ENCODE measurements at places on chromosomes 11 and 22.

DNA sequence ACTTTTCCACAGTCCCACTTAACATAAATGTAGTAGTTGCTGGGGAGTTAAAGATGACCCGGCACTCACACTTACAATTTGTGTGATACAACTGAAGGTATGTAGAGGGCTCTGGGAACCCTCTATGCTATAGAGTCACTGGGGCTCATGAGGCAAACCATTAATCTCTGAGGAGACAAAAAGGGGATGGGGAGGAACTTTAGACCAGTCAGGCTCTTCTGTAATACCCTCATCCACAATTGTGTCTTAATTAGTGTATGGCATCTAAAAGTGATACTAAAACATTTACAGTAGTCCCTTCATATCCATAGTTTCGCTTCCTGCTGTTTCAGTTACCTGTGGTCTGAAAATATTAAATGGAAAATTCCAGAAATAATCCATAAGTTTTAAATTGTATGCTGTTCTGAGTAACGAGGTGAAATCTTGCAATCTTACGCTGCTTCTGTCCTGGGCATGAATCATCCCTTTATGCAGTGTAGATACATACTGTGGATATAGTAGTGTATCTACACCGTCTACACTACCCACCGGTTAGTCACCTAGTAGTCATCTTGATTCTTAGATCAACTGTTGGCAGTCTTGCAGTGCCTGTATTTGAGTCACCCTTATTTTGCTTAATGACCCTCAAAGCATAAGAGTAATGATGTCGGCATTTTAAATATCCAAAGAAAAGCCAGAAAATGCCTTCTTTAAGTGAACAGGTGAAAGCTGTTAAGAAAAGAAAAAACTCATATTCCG is 12.2 kb downstream of the CBL start:
- DNase-seq: no peak

DNA sequence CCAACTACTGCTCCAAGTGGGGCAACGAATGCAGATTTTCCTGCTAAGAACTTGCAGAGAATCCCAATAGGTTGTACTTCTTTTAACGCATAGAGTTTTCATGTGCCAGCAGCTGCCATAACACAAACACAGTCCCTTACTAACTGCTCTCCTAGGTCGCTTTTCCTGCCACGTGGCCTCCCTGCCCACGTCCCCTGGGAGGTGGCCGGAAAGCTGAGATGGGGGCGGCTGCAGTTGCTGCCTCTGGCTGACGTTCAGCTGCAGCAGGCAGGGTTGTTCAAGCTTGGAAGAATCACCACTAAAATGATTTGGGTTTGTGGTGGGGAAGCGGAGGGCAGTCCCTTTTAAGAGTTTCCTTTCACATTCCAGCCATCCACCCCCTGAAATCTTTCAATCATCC is 39.3 kb downstream of the ZNF202 start:
- DNase-seq: no peak

GRCh38 chr11:5234381-5234834 is at the start of gene HBD:
Gene HBD, minus strand, starts transcription at chr11:5234483. Its CDS starts 50 bp downstream, at chr11:5234433.
- DNase-seq: no peak

GRCh38 chr22:20446383-20446970 is 8.9 kb upstream of the SCARF2 start:
- no peak for DNase-seq

GRCh38 chr11:30967579-30967978 is 381.4 kb upstream of the MPPED2 start:
- DNase-seq: no peak

DNA sequence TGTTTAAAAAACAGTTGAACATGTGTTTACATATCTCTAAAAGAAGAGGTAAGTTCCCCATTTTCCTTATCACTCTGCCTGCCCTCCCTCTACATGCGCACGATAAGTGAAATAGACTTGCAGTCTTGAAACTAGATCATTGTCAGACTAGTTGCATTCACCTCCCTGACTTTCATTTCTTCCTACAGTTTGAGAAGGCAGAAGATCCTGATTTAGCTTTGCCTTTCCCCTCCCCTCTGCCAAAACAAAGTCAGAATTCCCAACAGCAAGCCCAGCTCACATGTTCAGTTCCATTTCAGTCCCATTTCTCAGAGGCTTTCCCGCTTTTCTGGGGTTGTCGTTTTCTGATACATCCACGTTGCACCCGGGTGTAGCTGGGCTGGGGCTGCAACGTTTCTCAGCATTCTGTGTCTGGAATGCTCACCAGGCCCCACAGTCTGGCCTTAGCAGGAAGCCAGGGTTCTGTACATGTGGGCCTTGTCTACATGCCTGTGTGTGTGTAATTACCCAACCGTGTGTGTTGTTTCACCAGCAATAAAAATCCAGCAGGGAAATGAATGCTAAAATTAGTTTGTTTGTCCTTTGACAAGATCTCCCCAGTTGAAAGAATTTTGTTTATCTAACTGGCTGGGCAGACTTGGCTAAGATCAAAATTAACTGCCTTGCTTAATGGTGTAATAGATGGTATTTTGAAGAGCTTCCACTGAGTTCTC is 179.2 kb downstream of the DBX1 start:
- DNase-seq: no peak

DNA sequence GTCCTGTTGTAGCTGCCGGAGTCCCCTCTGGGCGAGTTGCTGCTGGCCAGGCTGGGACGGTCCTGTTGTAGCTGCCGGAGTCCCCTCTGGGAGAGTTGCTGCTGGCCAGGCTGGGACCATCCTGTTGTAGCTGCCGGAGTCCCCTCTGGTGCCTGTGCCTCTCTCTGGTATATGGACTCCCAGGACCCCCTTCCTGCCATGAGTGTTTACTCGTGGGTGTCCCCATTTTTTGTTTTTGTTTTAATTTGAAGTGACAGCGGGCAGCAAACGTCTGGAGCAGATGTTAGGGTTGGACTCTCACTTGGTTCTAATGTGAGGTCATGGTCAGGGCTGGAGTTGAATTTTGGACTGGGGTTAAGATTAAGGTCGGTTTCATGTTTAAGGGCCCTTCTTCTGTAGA is 14.2 kb downstream of the SHANK3 start:
- no peak for DNase-seq

- DNase-seq: no peak
Measured at GRCh38 chr22:46561435-46561905, 24.1 kb upstream of the CELSR1 start.

- DNase-seq: no peak
Measured at GRCh38 chr11:1931341-1932104, 12.0 kb downstream of the TNNT3 start.

DNA sequence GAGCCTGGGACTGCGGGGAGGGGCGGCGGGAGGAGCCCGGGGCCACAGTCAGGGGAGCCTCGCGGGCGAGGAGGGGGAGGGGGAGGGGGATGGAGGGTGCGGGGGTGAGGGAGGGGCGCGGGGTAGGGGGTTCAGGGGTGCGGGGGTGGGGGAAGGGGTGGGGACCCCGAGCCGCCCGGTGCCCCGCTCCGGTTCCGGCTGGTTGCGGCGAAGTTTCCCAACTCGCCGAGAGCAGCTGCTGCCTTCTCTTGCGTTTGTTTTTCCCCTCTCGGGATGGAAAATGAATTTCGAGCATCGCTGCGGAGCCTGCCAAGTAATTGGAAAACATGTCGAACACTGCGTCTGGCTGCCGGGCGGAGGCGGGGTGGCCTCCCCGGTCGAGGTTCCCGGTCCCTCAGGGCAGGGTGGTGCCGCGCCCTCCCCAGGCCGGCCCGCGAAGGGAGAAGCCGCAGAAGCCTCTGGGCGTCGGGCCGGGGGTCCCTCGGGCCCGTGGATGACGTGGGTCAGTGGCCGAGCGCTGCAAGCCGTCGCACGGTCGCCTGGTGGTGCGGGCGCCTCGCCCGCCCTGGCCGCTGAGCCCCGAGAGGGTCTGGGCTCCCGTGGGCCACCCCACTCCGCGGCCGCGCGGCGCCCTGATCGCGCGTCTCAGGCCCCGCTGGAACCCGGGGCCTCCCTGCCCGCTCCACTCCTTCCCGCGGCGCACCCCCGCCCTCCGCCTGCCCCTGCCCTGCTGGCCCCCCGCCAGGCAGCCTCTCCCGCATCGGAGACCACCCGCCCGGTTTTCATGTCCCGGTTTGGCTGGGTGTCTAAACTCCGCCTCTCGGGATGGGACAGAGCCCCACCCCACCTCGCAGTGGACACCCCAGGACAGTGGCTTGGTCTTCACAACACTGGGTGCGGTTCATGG is 12.1 kb downstream of the SPATA19 start:
- DNase-seq: peak; percentile 30
